ENCODE measurements at places on chromosomes 2 and 18.

GRCh38 chr18:32258558-32259204 lies 68.8 kb downstream of the MEP1B start:
- no peak for DNase-seq

- peak; percentile 7 for DNase-seq
Measured at GRCh38 chr18:191725-192124, 33.4 kb downstream of the USP14 start.

GRCh38 chr18:13183790-13184189 lies 34.8 kb upstream of the LDLRAD4 start:
- DNase-seq = no peak

DNA sequence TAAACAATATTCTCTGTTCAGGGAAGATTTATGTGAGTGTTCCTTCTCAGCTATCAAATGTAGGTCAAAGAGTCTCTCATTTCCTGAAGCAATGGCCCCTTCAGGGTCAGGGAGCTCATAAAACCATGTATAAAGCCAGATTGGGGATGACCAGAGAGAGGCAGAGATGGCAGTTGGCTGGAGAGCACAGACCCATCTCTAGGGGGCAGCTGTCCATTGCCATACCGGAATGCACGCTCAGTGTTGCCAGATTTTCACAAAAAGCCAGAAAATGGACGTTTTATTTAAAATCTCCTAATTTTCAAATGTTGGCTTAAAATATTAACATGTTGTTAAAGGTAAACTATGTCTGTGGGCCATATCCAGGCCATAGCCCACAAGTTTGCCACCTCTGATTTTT lies 1920.7 kb upstream of the CELF4 start:
- no peak for DNase-seq

DNA sequence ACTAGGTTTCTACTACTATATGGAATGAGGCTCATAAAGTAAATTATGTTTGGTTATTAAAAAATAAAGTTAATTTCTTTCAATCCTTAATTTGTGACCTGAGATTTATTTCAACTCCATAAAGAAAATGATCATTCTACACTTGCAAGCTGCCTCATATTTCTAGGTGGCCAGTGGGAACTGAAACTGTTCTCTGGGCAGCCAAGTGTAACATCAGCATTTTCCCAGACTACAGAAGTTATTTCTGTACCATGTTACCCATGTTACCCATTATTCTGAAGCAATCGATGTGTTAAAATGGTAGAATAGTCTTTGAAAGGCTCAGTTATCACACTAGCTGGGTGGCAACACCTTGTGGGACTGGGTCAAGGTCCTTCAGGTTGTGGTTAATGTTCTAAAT lies 139.3 kb upstream of the FBXO11 start:
- no peak for DNase-seq

GRCh38 chr2:170361090-170361936 lies 183.4 kb downstream of the MYO3B start:
- peak; percentile 68 for DNase-seq

GRCh38 chr2:19611491-19612332 lies 253.3 kb upstream of the OSR1 start:
- peak; percentile 98 for DNase-seq

DNA sequence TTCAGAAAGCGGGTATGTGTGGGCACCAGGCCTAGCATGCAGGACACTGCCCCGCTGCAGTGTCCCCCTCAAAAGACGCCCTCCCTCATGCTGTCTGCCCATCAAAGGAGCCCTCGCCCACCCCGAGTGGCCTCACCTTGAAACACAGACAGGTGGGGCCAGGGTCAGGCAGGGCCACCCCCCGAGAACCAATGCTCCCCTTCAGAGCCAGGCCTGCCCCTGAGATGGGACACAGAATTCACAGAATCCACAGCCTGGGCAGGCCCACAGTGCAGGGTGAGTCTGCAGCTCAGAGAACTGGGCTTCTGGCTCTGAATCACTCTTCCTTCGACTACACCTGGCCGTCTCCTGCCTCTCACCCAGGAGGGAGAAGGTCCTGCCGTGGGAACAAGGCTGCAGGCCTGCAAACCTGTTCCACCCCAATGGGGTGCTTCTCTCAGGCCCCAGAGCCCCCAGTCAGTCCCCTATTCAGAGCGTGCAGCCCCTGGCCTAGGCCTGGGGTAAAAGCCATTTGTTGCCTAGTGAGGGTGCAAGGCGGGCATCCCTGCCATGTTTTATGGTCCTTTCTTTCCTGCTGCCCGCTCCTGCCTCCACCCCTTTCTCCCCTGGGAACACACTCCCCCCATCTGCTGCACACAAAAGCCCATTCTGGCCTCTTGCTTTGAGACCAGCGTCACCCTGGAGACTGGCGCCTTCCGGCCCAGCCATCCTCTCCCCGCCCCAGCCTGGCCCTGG lies 11.3 kb upstream of the ARHGEF4 start:
- no peak for DNase-seq

- no peak for DNase-seq
Measured at GRCh38 chr2:68169308-68169707, 11.6 kb downstream of the PNO1 start.

DNA sequence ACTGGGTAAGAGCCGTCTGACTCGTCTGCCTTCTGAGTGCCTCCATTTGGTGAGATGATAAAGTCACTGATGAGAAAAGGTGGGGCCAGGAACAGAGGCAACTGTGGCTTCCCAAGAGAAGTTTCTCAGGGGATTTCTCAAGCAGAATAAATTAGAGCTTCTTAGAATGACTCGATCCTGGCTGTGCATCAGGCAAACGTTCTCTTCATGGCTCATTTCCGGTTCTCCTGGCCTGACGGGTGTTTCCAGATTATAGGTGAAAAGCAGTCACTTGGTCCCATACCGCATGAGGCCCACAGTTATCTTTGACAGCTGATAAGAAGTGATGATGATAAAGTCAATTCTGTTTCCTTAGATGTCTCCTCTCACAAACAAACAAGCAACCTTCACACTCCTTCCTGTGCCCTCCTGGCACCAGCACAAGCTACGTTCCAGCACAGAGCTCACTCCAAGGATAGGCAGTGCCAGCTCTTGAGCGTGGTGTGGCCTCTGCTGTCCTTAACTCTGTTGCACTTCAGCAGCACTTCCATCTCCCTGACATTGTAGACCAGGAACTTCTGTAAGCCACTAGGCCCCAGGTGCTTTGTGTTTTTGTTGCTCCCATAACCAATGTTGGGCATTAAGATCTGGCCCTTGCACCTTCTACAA lies 37.8 kb upstream of the KCNF1 start:
- DNase-seq = peak; percentile 11

DNA sequence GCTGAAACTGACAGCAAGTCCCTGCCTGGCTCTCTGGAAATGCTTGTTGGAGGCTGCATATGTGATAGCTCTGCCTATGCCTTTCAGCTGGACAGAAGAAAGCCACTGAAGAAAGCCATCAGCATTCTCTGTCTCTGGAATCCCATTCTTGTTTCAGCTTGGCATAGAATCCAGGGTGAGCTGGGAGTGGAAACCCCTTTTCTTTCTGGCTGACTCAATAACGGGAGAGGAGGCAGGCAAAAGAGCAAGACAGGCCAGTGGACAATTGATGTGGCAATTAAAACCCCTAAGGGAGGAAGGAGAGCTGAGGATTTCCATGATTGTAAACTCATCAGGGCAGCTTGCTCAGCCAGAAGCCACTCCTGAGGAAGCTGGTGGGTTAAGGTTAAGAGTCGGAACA lies 208.1 kb downstream of the CLIP4 start:
- DNase-seq = no peak

Data from iris pigment epithelial cell (primary cell).